ENCODE measurements at places on chromosomes 5 and 9. TPM values are rescaled to one million over a fixed set of nuclear protein-coding genes. Genes with fewer than 3 reads are reported as not detected.

The BTNL3 gene
- total RNA-seq = not detected

The PTGDS gene
- 1.7 TPM for total RNA-seq

The ANKDD1B gene
- 0.20 TPM for total RNA-seq

The ADAMTS6 gene
- 2.1 TPM for total RNA-seq
